CD4-positive, alpha-beta T cell treated with Interleukin-4 for 4 hours (primary cell): ENCODE measurements at places on chromosomes 12 and 14.
A peak's percentile ranks its signal among the peaks of the same experiment; 100 is the strongest.

GRCh38 chr12:12872139-12872933 lies 19.0 kb upstream of the GPRC5A start:
- DNase-seq, result no peak

DNA sequence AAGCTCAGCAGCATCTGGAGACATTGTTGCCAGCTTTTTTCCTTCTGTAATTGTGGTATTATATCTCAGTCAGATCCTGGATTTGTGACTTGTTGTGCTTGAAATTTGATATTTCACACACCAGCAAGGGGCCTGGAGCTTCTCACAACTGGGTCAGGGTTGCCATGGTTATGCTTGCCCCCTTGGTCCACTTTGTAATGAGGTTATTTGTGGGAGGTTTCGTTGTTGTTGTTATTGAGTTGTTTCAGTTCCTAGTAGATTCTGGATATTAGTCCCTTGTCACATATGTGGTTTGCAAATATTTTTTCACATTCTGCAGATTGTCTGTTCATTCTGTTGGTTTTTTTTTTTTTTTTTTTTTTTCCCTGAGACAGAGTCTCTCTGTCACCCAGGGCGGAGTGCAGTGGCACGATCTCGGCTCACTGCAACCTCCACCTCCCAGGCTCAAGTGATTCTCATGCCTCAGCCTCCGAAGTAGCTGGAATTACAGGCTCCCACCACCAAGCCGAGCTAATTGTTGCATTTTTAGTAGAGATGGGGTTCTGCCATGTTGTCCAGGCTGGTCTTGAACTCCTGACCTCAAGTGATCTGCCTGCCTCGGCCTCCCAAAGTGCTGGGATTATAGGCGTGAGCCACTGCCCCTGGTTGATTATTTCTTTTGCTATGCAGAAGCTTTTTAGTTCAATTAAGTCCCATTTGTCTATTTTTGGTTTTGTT lies 80.6 kb upstream of the ETV6 start:
- no peak for DNase-seq

GRCh38 chr12:41627476-41627875 lies 439.4 kb downstream of the PDZRN4 start:
- DNase-seq, result no peak

- no peak for DNase-seq
Observed at GRCh38 chr12:50927356-50927755, 25.0 kb upstream of the HIGD1C start.

DNA sequence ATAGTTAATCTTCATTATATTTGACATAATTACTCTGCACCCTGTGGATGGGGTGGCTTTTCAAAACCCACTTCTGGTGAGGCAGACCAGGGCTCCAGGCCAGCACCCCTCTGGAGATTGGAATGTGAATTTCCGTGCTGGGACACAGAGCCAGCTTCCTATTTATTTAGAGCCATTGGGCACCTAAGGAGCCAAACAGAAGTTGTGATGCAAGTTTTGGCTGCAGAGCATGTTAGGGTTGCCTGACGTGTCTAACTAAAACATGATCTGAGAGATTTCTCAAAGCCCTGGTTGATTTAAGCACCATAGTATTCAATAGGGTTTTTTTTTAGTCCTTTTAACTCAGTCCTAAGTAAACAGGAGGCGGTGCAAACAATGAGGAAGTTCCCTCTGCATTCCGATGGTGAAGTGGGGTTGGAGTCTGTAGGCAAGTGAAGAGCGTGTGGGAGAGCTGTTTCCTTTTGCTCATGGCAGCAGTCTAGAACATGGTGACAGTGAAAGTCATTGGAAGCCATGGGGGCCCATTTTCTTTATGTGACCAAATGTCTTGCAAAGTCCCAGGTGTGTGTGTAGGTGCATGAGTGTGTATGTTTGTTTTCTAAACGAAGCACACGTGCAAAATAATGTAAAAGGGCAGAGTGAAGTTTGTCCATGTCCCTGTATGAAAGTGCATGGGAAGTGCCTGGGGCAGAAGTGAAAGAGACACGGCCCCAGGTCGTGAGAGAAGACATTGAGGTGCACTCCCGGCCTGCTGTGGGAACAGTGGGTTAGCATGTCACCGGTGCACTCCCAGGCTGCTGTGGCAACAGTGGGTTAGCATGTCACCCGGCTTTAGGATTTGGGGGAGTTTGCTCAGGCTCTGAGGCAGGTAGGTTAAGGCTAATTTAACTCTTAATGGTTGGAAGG lies 117.7 kb downstream of the PRKCH start:
- DNase-seq, result peak; percentile 37

DNA sequence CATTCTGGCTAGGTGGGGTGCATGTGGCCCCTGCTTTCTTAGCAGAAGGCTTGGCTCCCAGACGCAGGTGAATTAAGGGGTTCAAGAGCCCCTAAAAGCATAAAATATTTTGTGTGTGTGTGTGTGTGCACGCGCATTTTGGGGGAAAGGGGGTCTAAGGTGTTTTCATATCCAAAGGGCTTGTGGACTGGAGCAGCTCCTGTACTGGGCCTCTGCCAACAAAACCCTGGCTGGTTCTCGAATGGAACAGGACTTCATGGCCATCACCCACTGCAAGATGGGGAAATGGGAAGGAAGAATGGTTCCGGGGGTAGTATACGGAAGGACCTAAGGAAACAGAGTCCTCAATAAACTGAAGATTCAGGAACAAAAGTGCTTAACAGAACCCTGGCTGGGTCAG lies 3.9 kb upstream of the ATN1 start:
- no peak for DNase-seq

GRCh38 chr12:82910246-82910893 lies 223.7 kb downstream of the TMTC2 start:
- DNase-seq, result no peak

DNA sequence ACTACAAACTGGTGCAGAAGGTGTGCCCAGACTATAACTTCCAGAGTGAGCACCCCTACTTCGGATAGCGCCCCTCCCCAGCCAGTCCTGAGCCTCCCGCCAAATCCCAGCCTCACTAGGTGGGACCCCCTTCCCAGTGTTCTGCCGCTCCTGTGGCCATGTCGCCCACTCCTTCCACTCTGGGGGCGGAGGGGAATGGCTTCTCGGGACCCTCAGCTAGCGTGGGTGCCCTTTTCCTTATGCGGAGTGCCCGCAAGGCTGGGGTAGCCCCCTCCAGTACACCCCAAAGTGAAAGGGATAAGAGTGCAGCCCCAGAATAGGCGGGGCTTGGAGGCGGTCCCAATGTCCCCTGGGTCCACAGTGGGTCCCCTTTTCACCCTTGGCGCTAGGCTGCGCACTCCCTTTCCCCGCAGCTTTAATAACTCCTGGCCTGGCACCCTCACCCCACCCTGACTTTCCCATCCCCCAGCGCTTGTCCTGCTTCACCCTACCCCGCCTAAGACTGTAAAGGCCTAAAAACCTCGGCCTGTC lies 3.8 kb upstream of the SHMT2 start:
- DNase-seq, result no peak

GRCh38 chr12:53572134-53572758 lies 53.9 kb downstream of the ATF7 start:
- DNase-seq, result no peak
